ENCODE measurements at places on chromosomes 13 and 19.

DNA sequence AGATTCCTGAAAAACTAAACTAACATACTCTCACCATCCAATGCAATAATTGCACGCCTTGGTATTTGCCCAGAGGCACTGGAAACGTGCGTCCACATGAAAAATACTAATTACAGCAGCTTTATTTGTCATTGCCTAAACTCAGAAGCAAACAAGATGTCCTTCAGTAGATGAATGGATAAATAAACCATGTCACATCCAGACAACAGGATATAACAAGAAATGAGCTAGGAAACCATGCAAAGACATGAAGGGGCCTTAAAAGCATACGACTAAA lies 25.0 kb downstream of the ELL start:
- no peak for DNase-seq

- DNase-seq: no peak
Measured at GRCh38 chr19:30084390-30084819, 142.4 kb downstream of the URI1 start.

DNA sequence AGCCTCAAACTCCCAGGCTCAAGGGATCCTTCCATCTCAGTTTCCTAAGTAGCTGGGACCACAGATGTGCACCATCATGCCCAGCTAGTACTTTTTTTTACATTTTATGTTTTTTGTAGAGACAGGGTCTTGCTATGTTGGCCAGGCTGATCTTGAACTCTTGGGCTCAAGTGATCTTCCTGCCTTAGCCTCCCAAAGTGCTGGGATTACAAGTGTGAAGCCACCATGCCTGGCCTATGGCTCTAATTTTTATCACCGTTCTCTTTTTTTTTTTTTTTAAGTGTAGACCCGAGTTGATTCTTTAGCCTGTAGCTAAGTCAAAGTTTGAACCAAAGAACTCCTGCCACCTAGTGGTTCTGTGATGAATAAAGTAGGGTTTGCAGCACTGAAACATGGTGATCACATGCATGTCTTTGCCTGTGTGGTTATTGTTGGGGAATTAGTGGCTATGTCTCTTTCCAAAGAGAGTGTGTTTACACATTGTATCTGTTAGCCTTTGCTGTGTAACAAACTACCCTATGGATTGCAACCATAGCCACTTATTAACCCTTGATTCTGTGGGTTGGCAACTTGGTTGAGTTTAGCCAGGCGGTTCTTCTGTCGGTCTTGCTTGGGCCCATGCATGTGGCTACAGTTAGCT lies 11.6 kb downstream of the NFILZ start:
- no peak for DNase-seq

DNA sequence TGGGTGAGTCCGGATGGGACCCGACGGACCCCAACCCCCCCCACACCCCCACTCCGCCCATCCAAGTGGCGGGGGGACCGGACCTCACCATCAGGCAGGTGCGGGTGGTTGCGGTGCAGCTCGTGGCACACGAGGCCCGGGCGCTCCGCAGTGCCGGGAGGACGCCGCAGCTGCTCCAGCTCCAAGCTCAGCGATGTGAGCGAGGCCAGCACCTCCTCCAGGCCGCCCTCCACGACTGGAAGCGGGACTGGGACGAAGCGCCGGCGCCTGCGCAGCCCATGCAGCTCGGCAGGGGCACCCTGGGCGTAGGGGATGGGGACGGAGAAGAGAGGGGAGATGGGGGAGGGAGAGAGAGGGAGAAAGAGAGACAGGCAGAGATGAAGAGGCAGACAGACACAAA lies 30.1 kb upstream of the OLFM2 start:
- DNase-seq: no peak

GRCh38 chr19:1261798-1262622 lies 7.1 kb upstream of the CIRBP start:
- no peak for DNase-seq

DNA sequence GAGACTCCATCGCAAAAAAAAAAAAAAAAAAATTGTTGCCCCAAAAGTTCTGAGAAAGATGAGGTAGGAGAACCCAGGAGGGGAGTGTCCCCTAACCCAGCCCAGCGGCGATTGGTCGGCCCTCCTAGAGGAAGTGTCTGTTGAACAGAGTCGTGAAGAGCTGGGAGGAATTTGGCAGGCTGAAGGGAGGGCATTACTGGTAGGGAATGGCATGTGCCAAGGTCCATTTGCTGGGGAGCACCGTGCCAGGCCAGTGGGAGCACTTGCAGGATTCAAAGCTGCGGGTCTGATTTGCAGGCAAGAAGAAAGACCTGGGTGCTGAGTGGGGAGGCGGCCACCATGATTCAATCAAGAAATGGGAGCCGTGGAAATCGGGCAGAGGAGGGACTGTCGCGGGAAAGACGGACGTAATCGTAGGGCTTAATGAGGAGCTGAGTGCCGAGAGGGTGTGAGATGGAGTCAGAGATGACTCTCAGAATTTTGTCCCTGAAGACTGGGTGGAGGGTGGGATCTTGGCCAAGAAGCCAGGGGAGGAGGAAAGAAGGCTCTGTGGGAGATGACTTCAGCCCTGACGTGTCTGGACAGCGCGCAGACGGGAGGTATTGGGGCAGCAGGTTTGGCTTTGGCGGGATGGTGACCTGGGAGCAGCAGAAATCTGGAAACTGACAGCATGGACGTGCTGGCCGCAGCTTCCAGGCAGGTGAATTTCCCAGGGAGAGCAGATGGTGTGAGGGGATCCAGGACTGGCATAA lies 15.4 kb downstream of the CERS4 start:
- no peak for DNase-seq

- DNase-seq: peak; percentile 65
Measured at GRCh38 chr19:872266-872951, 12.9 kb downstream of the CFD start.

DNA sequence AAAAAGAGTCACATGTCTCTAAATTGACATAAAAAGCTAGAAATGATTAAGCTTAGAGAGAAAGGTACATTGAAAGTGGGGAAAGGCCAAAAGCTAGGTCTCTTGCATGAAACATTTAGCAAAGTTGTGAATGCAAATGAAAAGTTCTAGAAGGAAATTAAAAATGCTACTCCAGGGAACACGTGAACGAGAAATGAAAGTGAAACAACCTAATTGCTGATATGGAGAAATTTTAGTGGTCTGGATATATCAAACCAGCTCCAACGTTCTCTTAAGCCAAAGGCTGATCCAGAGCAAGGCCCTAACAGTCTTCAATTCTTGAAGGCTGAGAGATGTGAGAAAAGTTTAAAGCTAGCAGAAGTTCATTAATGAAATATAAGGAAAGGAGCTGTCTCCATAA lies 419.8 kb downstream of the SLITRK6 start:
- no peak for DNase-seq

DNA sequence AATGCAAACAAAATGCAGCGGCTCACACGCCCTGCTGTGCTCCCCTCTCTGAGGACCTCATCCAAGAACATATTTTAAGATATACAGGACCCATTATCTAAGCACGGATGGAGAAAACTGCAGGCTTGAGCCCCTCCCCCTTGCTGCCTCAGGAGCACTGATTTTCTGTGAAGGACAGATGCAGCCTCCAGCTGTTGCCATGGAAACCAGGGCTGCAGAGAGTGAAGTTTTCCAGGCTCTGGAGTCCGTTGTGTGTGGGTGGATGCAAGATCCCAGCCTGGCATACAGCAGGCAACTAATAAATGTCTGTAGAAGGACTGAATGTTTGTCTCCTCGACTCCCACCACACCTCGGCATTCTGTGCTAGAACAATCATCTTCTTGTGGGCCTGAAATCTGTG lies 105.6 kb upstream of the PEG3 start:
- no peak for DNase-seq

- no peak for DNase-seq
Measured at GRCh38 chr13:33937373-33938098, 119.6 kb downstream of the RFC3 start.

DNA sequence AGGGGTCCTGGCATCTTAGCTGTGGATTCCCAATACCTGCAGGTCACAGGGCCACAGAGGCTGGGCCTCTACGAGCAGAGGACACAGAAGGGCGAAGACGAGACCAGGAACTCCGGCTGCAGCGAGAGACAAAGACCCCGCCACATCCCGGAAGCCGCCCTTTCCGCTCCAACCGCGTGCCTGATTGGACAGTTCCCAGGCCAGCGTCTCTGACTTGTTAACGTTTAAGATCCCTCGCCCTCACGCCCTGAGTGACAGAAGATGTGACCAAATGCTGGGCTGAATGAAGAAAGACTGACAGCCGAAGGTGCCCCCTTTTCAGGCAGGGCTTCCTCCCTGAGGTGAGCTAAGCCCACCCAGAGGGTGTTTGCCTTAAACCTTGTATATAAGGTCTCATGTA lies at the start of gene ZNF98:
TSS of gene ZNF98 (minus strand) at position 136 of the 400 bp plus-strand sequence. CDS start at position 14, 122 bp downstream.
- DNase-seq: no peak

DNA sequence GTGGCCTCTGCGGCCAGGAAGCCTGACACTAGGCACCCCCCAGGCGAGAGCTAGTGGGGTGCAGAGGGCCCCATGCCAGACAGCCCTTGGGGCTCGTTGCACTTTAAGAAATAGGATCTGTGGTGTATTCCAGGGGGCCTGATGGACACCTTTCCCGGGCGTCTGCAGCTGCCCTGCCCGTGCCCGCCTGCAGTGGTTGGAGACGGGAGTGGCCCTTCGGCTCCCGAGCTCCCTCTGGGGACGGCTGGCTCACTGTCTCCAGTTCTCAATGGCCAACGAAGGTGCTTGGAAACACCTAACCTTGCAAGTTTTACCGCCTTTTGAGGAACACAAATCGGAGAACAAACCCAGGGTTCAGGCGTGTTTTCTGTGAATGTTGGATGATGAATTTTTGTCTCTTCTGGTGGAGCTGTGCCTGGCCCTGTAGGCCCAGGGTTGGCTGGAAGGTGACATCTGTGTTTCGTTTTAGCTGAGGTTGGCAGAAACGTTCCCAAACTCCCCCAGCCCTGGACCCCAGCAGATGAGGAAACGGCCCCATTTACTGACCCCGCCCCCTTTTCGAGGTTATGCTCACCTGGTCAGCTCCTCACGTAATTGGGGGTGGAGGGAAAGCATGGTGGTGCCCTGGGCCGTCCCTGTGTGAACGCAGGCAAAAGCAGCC lies 17.4 kb upstream of the NPAS1 start:
- DNase-seq: no peak

DNA sequence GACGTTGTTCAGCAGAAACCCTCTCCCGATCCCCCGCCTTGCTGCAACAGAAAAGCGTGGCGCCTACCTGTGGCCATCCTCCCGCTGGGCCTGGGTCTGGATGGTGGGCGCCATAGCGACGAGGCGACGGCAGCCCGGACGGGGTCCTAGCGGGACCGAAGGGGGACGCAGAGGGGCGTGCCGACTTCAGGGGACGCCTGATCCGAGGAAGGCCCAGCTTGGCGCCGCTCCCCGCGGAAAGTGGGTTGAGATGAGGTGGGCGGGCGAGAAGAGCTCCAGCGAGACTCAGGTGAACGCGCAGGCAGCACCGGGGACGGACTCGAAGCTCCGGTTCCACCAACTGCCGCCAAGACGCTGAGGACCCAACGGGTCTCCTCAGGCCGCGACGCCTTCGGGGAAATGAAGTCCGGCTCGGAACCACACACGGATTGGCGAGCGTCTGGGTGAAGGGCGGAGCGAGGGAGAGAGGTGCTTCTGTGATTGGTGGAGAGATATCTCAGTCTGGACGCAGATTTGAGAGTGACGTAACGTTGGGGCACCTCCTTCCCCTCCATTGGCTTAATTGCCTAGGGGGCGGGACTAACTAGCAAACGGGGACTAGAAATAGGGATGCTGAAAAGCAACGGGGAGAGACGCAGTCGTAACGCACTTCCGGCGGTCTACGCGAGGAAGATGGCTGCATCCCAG lies at the start of the genes MED29 and PAF1:
TSS of gene MED29 (plus strand) at position 628 of the 687 bp plus-strand sequence. CDS start at position 673, 45 bp downstream.
TSS of gene PAF1 (minus strand) at position 356 of the 687 bp plus-strand sequence. CDS start at position 114, 242 bp downstream.
- peak; percentile 90 for DNase-seq

- DNase-seq: no peak
Measured at GRCh38 chr19:14106840-14107239, 10.7 kb downstream of the PRKACA start.

GRCh38 chr13:49124693-49125304 lies 95.3 kb upstream of the MLNR start:
- no peak for DNase-seq

- DNase-seq: no peak
Measured at GRCh38 chr13:68023838-68024581, 793.9 kb upstream of the PCDH9 start.

- DNase-seq: no peak
Measured at GRCh38 chr19:34793565-34793964, 20.6 kb upstream of the ZNF599 start.

DNA sequence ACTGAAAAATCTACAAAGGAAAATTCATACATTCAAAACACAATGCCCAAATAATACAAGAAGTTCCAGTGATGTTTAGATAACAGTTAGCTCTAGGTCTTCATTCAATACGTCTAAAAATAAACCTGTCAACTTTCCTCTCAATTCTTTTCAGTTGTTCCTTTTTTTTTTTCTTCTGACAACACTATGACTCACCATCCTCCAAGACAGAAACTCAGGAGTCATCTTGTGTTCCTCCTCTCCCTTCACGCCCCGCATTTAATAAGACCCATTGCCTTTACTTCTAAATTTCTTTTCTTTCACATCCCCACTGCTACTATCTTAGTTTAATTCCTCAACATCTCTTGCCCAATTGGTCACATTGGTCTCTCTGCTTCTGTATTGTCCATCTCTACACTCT lies 759.9 kb downstream of the GPC5 start:
- DNase-seq: no peak

DNA sequence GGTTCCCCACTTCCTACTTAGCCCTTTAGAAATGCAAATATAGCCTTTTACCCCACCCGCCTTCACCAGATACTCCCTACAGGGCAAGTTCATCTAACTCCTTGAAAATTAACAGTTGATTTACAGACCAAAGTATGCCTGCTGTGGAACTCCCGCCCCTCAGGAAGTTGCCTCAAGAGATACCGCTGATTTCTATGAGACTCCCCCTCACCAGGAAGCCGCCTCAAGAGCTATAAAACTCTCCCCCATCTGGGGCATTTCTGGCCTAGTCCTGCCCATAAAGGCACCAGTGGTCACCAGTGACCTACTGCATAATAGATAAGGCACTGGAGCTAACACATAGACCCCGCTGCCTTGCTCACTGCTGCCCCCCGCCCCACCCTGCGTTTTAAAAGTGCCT lies 201.7 kb upstream of the UBL3 start:
- no peak for DNase-seq

DNA sequence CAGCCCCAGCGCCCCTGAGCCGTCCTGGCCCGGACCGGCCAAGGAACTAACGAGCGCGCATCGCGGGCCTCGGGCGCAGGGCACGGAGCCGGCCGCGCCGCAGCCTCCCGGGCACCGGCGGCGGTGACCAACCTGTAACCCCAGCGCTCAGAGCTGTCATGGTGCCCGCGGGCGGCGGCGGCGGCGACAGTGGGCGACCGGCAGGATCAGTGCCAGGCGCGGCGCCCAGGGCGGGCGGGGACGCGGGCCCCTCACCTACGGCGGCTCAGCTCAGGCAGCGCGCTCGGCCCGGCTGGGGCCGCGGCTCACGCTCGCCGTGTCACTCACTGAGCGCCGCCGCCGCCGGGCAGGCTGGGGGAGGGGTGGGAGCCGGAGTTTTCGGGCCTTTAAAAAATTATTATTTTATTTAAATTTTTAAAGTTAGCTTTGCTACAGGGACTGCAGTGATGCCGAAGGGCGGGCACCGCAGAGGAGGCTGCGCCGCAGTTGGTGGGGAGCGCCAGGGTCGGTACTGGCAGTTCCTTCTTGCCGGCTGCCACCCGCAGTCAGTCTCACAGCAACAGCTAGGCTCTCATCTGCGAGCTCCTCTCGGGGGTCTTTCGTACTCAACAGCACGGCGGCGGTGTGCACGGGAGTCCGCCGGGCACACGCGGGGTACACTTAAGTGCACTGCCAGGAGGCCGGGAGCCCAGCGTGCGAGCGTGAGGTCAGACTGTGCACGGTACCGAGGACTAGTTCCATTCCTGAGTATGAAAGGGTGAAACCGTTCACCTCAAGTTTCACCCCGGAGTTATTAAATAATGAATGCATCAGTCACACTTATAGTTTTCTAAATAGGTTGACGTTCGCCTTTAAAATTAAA lies at the start of gene NALCN:
TSS of gene NALCN (minus strand) at position 328 of the 862 bp plus-strand sequence. CDS start 17,382 bp downstream, outside the sequence.
- no peak for DNase-seq

All from stimulated activated CD4-positive, alpha-beta T cell treated with anti-CD3 and anti-CD28 coated beads, Interleukin-12 subunit alpha, Interleukin-12 subunit beta, amount 100 ng/mL, for 4 hours (primary cell).